ENCODE measurements at places on chromosomes 13 and 19.
A peak's percentile ranks its signal among the peaks of the same experiment; 100 is the strongest.

DNA sequence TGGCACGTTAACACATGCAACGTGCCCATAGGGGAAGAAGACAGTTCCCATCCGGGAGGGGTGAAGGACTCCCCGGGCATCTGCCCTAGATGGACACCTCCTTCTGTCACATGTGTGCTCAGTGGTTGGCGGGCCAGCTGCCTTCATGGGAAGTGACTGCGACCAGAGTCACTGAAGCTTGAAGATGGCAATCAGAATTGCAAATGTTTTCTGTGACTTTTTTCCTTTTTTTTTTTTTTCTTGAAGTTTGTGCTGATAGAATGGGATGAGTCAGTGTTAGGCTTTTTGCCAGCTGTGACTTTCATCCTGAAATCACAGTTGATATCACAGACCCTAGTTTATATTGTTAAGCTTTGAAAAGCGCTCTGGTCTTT, 109.2 kb upstream of the MCF2L start:
- DNase-seq = no peak

DNA sequence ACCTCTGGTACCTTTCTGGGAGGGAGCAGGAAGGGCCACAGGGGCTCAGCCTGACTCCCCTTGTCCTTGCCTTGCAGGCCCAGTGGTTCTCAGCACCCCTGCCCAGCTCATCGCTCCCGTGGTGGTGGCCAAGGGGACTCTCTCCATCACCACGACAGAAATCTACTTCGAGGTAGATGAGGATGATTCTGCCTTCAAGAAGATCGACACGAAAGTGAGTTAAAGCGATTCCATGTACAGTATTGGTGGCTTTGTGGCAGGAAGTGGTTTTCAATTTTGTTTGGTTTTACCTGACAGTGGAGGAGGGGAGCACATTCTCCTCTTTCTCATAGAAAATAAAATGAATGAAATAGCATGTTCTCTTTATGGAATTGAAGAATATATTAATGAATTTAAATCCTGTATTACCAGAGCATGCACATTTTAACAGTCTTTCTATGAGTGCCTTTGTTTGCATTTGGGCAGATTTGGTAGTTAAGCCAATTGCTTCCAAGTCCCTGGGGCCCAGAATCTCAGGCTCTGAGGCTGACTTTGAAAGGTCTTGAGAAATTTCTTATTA, 4.1 kb downstream of the MAB21L1 start:
- DNase-seq = no peak

- DNase-seq = no peak
Measured at GRCh38 chr13:93309886-93310523, 83.4 kb downstream of the GPC6 start.

GRCh38 chr19:35673121-35673804, 6.9 kb downstream of the UPK1A start:
- DNase-seq = peak; percentile 88

DNA sequence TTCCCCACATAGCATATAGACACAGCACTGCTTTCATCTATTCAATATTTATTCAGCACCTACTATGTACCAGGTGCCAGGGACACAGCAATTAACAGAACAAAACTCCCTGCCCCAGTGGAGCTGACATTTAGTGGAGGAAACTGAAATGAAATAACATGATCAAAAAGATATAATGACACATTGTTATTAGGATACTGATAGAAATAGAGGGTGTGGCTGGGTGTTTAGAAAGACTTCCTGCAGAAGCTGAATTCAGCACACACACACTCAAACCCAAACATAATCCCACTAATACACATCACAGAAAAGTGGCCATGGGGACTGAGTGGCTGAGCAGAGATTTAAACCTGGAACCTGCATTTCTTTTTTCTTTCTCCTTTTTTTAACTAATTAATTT, 3.8 kb upstream of the CDC37 start:
- DNase-seq = no peak

DNA sequence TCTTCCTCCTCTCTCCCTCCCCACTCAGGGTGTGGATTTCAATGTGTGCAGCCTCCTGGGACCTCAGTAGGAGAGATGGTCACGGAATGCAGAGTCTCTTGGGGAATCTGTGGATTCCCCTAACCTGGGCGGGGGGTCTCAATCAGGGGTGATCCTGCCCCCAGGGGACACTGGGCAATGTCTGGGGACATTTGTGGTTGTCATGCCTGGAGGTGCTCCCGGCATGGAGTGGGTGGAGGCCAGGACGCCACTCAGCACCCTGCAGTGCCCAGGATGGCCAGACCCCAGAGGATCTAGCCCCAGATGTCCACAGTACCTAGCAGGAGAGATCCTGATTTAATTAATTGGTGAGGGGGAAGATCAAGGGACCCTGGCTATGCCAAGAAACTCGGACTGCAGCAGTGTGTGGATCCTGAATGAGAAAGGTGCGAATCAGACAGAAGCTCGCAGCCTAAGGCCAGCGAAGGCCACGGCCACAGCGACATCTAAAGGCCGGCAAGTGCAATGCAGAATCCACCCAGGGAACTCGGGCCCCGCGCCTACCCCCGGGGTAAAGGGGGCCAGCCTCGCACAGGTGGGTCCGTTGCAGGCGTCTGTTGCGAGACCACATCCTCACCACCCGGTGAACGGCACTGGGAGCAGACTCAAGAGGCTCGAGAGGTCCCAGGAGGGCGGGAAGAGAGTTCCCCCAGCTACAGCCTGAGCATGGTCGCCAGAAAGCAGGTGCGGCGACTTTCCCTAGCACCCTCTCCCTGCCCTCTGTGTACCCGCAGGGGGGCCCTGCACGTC, 88.8 kb downstream of the GNG7 start:
- no peak for DNase-seq

- no peak for DNase-seq
Measured at GRCh38 chr19:18203408-18203862, 407 bp downstream of the RAB3A start.

DNA sequence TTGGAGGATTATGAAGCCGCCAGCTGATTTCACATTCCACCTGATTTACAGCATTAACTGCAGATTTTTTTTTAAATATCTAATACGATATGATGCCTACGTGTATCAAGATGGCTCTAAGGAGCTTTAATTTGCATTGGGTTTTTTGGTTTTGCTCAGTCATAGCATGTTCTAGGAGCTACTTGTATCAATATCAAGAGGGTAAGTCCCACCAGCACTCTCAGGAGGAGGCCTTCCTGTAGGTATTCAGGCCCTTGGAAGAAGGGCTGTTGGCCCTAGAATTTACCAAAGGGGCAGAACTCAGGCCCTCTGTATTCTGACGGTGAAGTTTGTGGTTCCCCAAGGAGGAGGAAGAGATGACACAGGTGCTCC, 97.2 kb upstream of the IPO5 start:
- DNase-seq = no peak

GRCh38 chr13:99307648-99308339, 595 bp upstream of the GPR183 start:
- peak; percentile 31 for DNase-seq

DNA sequence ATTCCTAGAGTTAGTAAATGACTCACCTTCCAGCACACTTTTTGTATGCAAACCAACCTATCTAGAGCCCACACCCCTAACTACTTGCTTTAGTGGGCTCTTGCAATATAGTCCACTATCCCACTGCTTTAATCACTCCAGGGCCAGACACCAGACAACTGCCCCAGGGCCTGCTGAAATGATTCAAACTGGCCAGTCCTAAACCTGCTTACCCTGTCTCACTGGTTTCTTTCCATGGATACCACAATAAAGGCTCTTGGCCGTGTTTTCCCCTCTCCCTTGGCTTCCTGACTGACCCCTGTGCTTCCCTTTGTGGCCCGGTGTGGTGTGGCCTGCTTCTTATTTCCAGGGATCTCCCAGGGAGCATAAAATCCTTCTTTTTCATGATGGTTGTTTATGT, 14.6 kb downstream of the HS6ST3 start:
- DNase-seq = no peak

GRCh38 chr13:48291730-48292129, 11.8 kb upstream of the RB1 start:
- no peak for DNase-seq

- DNase-seq = no peak
Measured at GRCh38 chr19:10353793-10354391, 14.5 kb upstream of the ICAM3 start.

DNA sequence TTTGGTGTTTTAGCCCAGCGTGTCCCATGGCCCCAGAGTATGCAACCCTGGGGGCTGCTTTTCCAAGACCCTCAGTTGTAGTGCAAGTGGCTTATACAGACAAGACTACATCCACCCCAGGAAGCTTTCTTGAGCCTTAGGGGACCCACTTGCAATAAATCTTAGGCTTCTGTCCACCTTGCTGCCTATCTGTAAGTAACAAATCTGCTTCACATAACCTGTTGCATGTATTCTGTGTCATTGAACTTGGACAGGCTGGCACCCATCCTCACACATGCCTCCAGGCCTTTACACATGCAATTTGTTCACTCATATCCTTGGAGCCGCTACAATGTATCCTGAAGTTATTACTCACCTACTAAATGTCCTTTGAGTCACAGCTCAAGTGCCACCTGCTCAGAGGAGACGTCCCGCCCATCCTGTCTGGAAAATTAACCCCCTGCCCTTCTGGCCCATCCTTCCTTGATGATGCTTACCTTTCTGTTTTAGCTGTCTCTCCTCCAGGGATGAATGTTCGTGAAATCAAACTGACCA, 101.2 kb downstream of the ZNF536 start:
- DNase-seq = no peak

- DNase-seq = peak; percentile 10
Measured at GRCh38 chr19:52896431-52897137, 851 bp downstream of the ZNF320 start.

DNA sequence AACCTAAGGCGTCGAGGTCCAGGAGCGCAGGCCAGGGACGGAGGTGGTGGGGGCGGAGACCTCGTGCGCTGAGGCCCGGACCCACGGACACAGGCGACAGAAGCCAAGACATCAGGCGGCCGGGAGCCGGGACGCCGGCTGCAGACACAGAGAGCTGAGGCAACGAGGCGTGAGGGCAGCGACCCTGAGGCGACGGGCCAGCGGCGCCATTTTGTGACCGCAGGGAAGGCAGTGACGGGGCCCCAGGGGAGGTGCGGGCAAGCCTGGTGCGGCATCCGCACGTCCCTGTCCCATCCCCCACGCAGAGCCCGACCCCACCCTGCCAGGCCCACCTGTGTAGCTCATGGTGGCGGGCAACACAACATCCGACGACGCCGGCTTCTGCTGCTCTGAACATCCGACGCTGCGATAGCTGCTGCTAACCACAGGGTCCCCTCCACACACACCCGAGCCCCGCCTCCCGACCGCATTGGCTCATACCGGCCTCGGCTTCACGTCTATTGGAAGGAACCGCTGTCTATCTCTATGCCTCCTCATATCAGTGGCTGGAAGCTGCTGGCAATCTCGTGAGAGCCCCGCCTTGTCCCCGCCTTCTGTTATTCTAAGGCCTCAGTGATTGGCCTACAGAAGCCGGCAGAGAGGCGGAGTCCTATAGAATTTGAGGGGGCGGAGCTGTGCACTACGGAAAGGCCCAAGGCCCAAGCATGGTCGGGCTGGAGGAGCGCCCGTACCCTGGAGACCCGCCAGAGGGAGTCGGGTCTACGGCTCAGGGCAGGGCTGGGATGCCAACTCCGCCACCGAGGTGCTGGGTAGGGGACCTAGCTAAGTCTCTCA, at the start of gene AKAP8L:
TSS of gene AKAP8L (minus strand) at position 410 of the 834 bp plus-strand sequence. CDS start at position 345, 65 bp downstream.
- DNase-seq = peak; percentile 100

GRCh38 chr13:33931397-33932311, 113.7 kb downstream of the RFC3 start:
- DNase-seq = no peak

DNA sequence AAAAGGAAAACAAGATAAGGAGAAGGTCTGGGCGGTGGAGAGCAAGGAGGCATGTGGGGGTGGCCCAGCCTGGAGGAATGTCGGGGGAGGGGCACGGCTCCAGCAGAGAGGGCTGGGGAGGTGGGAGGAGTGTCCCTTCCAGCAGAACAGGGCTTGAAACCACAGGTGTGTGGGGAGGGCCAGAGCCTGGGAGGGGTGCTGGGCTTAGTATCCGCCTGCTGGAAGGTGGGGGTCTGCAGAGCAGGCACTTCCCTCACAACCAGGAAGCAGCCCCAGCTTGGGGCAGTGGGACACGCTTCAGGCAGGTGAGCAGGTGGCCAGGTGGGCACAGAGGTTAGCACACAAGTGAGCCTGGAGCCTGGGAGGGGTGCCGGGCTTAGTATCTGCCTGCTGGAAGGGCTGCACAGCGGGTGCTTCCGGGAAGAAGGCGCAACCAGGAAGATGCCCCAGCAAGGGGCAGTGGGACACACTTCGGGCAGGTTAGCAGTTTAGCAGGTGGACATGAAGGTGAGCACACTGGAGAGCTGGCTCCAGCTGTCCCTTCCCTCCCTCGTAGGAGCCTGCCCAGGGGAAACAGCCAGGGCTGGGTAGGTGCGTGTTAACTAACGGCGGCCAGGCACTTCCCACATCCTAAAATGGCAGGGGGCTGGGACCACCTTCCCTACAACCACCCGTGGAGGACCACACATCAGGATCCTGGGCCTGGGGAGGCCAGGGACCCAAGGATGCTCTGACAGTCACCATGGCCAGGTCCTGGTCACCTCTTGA, 3.0 kb downstream of the GAS6 start:
- DNase-seq = peak; percentile 21

DNA sequence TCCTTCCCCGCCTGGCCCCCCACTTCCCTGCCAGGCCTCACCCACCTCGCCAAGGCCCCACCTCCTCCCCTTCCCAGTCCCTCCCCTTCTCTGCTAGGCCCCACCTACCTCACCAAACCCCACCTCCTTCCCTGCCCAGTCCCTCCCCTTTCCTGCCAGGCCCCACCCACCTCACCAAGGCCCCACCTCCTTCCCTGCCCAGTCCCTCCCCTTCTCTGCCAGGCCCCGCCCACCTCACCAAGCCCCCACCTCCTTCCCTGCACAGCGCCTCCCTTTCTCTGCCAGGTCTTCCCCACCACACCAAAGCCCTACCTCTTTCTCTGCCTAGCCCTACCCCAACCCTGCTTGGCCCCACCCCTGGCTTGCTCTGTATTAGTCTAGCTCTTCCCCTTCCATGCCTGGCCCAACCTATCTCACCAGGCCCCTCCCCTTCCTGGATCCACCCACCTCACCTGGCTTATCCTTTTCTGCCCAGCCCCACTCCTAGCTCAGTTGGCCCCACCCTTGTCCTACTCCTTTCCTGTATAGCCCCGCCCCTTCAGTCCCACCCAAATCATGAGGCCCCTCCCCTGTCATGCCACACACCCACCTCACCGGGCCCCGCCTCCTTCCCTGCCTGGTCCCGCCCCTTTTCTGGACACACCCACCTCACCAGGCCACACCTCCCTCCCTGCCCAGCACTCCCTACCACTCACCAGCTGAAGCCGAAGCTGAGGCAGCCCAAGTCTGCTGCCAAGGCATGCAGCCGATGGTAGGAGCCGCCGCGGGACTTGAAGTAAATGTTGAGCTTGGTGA, 16.2 kb downstream of the CERS1 start:
- no peak for DNase-seq

DNA sequence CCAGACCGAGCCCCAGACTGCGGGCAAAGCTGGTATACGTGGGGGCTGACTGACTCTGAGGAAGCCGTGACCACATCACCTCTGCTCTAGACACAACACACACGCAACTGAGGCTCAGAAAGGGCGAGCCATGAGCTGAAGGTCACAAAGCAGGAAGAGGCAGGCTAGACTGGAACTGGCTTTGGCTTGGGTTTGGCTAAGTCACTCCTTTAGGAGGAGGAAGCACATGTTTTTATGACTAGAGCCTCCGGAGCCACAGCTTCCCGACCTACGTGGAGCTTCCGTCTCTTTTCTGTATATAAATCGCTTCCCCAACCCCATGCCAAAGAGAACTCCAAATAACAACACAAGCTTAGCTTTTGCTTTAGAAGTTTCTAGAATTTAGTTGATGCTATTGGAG, 48.0 kb downstream of the RFX2 start:
- no peak for DNase-seq

- no peak for DNase-seq
Measured at GRCh38 chr13:70644052-70644451, 535.8 kb upstream of the KLHL1 start.
